HFF-Myc (cell line): ENCODE measurements at places on chromosomes 11 and 22.

- DNase-seq, result peak; percentile 36
Measured at GRCh38 chr22:28600546-28601143, 79.0 kb downstream of the TTC28 start.

DNA sequence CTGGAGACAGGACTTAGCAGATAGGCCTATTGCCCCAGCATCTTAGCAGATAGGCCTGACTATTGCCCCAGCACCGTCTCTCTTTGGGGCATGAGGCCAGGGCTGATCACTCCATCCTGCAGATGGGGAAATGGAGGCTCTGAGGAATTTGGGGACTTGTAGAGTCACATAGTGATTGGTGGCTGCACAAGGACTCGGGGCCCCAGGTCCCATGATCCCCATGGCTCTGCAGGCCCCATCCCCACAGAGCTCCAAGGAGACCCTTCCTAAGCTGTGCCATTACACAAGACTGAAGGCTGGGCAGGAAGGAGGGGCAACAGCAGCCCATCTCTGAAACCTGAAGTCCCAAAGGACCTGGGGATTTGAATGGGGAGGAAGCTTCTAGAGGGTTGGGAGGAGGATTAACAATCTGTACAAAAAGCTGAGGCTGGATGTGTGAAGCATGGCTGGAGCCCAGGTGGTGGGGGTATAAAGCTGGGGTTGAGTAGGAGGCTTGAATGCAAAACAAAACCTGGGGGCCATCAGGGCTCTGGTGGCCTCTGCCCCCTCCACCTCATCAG lies 1.6 kb downstream of the ARAP1 start:
- no peak for DNase-seq

GRCh38 chr11:29184939-29185890 lies 831.6 kb downstream of the KCNA4 start:
- peak; percentile 36 for DNase-seq

DNA sequence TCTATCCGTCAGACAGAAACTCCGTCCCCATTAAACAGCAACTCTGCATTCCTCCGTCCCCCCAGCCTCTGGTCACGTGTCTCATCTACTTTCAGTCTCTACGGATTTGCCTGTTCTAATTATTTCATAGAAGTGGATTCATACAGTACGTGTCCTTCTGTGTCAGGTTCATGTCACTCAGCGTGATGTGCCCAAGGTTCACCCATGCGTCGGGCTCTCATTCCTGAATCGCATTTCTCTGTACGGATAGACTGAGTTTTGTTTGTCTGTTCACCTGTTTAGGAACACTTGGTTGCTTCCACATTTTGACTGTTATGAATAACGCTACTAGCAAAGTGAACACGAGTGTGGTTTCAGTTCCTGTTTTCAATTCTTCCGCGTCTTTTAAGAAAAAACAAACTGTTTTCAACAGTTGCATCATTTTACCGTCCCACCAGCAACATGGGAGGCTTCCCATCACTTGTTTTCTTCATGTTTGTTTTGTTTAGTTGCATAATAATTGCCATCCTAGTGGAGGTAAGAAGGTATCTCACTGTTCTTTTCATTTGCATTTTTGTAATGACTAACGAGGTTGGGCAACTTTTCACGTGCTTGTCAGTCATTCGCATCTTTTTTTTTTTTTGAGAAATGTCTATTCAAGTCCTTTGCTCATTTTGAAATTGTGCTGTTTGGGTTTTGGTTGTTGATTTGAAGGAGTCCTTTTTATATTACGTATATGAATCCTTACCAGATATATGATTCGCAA lies 8.9 kb upstream of the NLRP6 start:
- DNase-seq, result no peak

- no peak for DNase-seq
Measured at GRCh38 chr11:107819361-107820014, 39.1 kb downstream of the SLC35F2 start.

GRCh38 chr11:67596753-67597300 lies 9.9 kb upstream of the NDUFV1 start:
- DNase-seq, result no peak

DNA sequence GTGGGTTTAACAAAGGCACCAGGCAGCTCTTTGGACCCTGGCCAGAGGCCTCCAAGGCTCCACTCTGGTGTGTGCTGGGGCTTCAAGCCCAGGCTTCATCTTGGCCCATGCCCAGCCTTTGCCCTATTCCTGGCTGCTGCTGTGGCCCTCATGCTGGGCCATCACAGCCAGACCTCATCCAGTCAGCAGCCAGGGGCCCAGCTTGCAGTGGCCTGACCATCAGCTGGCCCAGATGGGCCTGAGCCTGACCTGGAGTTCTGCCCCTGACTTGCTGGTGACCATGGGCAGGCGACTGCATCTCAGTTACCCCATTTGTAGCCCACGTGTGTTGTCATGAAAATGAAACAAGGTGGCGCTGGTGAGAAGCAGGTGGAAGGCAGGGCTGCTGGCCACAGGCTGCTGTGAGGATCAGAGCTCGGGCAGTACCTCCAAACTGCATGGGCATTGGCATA lies 76.1 kb downstream of the MED15 start:
- no peak for DNase-seq

DNA sequence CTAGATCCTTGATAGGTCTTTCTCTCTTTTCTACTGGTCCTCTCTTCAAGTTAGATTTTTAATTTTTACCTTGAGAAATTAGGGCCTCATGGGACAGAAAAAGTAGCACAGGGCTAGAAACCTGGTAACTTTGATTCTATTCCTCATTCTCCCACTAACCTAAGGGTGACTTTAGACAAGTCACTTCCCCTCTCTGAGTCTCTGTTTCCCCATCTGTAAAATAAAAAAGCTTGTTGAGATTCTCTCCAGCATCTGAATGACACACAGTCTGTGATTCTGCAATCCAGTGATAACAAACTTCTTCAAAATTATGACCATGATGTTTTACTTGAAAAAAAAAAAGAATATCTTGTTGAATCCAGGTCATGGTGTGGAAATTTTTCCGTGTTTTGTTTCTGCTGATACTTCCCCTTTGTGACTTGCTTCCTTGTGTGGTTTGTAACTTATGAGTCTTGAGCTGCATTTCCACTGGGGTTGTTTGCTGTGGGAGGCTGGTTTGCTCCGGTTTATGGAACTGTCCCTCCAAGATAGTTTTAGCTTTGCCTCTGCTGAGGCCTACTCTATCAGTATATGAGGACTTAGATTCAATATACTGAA lies 9.8 kb upstream of the MPEG1 start:
- DNase-seq, result no peak

DNA sequence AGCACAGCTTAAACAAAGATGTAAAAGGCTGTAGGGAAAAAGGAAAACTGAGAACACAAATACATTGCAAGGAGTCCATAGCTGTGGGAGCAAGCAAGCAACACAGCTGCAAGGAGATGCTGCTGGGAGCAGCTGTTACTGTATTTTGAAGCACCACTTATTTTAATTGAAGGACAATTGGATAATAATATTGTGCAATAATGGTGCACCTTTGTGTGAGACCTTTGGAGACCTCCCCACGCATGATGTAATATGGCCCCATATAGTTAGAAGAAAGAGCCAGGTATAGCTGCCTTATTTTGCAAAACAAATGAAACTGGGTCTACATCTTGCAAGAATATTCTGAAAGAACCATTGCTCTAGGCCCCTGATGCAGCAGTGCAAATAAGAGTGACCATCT lies 191.1 kb upstream of the KIRREL3 start:
- no peak for DNase-seq

DNA sequence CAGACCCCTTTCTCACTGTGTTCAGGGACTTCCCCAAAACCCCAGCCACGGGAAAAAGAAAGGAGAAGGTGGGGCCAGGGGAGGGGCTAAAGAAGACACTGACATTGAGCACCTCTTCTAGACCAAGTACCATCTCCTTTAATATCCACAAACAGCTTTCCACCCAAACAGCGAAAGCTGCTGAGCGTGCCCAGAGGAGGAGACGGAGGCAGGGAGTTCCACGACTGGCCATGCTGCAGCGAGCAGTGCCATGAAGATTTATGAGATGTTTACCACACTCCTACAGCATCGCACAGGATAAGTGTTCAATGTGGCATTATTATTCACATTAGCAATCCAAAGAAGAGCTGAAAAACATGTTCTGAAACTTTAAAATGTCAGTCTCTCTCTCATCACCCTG lies 127.4 kb downstream of the LARGE1 start:
- no peak for DNase-seq

DNA sequence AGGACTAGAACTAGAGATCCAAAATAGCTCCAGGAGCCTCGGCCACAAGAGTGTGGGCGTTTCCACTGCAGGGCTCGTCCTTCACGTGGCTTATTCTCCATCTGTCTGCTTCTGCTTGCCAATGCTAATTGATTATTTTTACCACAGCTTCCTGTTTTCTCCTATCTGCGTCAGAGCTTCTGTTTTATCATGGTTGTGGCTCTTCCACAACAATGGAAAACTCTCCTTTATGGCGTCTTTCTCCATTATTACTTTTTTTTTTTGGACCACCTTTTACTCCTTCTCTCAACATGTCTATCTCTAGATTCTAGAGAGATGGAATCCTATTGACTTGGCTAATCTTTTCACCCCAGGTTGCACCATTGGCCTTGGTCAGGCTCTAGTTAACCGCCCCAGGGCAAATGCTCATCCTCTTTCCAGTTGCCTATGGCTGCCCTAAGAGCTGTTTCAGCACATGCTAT lies 25.9 kb downstream of the CAT start:
- no peak for DNase-seq

GRCh38 chr11:70353900-70354568 lies 44.3 kb upstream of the CTTN start:
- DNase-seq, result no peak

GRCh38 chr22:45997077-45997776 lies 20.3 kb upstream of the WNT7B start:
- DNase-seq, result peak; percentile 83

GRCh38 chr11:8681837-8682302 lies 595 bp downstream of the TRIM66 start:
- DNase-seq, result no peak

GRCh38 chr11:123202155-123203151 lies 7.4 kb upstream of the CLMP start:
- no peak for DNase-seq

DNA sequence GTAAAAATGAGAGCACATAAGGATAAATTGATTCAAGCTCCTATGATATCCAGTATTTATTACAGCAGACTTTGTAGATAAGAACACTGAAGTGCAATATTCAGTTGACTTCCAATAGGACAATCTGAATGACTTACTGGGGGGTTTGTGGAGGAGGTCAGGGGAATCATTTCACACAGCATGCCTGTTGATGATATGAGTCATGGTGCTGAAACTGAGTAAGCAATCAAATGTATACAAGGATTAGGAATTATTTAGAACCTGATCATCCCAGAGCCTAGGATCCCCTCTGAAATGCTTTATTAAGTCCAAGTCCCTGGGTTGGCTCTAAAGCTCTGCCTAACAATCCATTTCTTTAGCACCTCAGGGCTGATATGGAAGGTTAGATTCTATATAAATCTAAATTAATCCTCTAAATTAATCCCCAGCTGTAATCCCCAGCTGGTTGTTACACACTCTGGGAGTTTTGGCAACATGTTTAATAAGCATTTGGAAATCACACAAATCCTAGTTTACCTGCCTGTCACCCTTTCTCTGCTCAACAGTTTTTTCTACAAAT lies 326.4 kb downstream of the GUCY1A2 start:
- no peak for DNase-seq

DNA sequence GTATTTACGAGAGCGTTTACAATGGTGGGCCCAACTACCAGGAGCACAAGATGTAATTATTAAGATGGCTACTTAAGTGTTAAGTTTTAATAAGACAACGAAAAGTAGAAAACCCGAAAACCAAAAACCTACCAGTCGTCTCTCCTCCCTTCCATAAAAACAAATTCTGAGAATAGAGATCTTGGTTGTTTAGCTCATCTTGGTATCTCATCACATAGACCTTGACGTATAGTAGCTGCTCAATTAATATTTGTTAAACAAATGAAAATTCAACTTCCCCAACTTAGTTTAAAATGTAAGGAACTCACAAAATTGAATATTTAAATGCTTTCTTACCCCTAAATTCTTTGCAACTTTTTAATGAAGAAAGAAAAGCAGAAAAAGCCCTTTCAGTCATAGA lies 669 bp downstream of the KDM4D start:
- no peak for DNase-seq

- no peak for DNase-seq
Measured at GRCh38 chr11:23423104-23423503, 562.8 kb upstream of the CCDC179 start.

- DNase-seq, result no peak
Measured at GRCh38 chr22:41603873-41604332, 14.3 kb upstream of the PMM1 start.

DNA sequence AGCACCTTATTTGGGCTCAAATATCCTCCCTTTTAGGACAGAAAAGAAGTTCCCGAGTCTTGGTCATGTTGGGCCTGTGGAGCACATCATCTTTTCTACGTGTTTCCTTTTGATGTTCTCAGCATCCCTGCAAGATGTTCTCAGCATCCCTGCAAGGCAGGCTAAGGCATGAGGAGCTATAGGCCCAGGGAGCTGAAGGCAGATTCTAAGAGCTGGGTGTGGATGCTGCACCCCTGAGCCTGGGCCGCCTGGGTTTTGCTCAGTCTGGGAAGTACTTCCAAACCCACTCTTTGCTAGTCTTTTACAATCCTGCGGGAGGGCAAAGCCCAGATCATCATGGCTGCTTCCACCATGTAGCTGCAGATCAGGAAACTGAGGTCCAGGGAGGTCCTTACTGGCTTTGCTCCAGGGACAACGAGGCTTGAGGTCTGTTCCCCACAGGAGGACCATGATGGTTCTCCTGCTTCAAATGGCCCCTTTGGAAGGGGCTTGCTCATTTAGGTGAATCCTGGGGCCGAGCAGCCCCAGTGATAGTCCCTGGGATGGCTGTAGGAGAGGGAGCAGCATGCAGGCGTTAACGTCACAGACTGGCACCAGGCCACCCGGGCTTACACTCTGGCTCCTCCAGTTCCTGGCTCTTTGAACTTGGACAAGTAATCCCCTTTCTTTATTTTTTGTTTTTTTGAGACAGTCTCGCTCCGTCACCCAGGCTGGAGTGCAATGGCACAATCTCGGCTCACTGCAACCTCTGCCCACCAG lies 10.6 kb downstream of the LRRC75B start:
- DNase-seq, result no peak

DNA sequence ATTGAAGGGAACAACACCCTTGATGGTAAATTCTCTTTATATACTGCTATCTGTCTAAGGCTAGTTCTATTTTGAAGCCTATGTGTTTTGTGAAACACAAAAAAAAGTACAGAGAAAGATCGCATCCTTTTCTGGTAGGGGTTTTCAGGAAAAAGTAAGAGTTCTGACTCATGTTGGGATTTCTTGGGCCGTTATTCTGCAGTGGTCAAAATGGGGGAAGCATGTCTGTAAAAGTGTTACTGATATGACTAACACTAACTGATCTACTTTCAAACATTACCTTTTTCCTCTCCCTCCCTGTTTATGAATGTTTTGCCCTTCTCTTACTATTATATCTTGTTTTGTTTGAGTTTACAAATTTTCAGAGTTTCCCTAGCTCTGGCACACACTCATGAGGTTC lies 53.9 kb downstream of the CTNND1 start:
- DNase-seq, result no peak
